Kidney (tissue), 22 donors: ENCODE measurements at places on chromosomes 5 and 9. TPM values are rescaled to one million over a fixed set of nuclear protein-coding genes. Genes with fewer than 3 reads are reported as not detected.

The IFNA6 gene
- total RNA-seq, result not detected

The SCGB3A2 gene
- not detected for total RNA-seq

The ADAMTS6 gene
- total RNA-seq, result 6.7 TPM

The SLC27A6 gene
- total RNA-seq, result not detected

The DNAI1 gene
- 3.0 TPM for total RNA-seq

The DNAH5 gene
- 16.4 TPM for total RNA-seq

DNA sequence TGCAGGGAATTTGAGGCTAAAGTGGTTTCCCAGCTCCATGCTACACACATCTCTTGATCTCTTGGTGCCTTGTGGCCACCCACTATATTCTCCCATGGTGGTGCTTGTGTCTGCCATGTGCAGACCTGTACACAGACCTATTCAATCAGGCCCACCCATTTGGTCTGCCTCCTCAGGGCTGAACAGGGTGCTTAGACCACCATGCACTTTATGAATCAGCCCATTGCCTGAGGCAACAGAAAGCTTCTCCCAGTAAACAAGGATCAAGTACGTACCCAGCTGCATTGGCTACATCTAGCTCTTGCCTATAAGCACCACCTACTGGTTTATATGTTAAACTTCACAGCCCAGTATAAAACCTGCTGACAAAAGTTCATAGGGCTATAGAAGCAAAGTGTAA is 664.3 kb upstream of the EDIL3 start:
- no peak for DNase-seq
- H3K4me1 ChIP-seq, result no peaks in the 10 kb centered on the region
- no peak overlapping the region for H3K27ac ChIP-seq
- no peaks in the 10 kb centered on the region for H3K36me3 ChIP-seq

DNA sequence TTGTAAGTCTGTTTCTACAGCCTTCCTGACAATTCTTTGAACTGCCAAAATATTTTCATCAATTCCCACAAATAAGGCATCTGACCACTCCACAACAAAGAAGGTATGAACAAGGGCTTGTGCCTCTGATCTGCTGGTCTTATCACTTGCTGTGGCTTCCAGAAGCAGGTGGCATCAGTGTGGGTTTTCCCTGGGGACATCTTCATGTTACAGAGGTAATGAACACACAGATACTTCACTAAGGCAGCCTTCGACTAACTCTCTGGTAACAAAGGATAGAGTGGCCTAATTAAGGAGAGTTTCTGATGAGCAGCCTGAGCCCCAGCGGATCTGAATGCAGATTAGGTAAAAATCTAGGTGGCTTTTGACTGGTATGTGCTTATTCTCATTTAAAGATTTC is 15.2 kb upstream of the ERAP2 start:
- no peaks in the 10 kb centered on the region for H3K4me1 ChIP-seq
- no peaks in the 10 kb centered on the region for H3K36me3 ChIP-seq
- no peak overlapping the region for H3K27ac ChIP-seq
- H3K27me3 ChIP-seq, result no peaks in the 10 kb centered on the region
- no peak overlapping the region for H3K4me3 ChIP-seq
- no peak for DNase-seq

- DNase-seq, result no peak
- no peaks in the 10 kb centered on the region for H3K36me3 ChIP-seq
- no peaks in the 10 kb centered on the region for H3K4me1 ChIP-seq
- H3K4me3 ChIP-seq, result no peak overlapping the region
- no peak overlapping the region for H3K27ac ChIP-seq
- H3K27me3 ChIP-seq, result no peaks in the 10 kb centered on the region
Observed at GRCh38 chr9:107273634-107274033, 9.4 kb upstream of the RAD23B start.

DNA sequence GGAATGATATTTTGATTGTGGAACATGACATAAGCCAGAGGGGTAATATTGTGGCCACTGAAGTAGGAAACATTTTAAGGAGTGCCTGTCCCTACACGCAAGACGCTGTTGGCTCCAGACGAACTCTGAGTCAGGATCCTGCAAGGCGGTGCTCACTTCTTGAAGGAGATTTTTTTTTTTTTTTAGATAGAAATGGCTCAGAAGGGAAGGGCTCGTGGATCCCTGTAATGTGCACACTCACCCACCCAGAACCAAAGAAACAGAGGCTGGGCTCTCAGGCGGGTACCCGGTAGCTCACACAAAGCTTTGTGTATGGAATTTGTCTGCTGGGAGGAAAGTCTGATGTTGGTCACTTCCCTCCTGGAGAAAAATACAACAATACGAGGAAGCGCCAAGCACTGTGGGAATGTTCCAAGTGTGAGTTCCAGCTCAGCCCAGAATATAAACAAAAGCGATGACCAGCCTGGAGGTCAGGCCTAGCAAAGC is 25.7 kb downstream of the RAPGEF1 start:
- H3K4me3 ChIP-seq, result no peak overlapping the region
- H3K4me1 ChIP-seq, result no peaks in the 10 kb centered on the region
- H3K27me3 ChIP-seq, result no peaks in the 10 kb centered on the region
- H3K36me3 ChIP-seq, result no peaks in the 10 kb centered on the region

DNA sequence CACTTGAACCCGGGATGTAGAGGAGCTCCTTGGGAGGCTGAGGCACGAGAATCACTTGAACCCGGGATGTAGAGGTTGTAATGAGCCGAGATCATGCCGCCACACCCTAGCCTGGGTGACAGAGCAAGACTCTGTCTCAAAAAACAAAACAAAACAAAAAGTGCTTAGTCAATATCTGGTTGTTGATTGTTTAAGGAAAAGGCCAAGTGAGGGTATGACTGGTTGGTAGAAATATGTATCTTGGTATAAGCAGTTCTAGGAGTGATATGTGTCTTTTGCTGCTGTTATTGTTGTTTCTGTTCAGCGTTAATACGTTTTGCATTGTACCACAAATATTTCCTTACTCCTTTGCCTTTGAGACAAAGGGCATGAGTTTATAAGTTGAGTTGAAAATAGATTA is 210.7 kb upstream of the DMRT1 start:
- H3K27me3 ChIP-seq, result no peaks in the 10 kb centered on the region
- DNase-seq, result no peak
- peaks cover 5% of the 10 kb centered on the region for H3K4me1 ChIP-seq
- no peak overlapping the region for H3K27ac ChIP-seq
- H3K4me3 ChIP-seq, result no peak overlapping the region
